Kidney capillary endothelial cell (primary cell): ENCODE measurements at places on chromosomes 2 and 18.

DNA sequence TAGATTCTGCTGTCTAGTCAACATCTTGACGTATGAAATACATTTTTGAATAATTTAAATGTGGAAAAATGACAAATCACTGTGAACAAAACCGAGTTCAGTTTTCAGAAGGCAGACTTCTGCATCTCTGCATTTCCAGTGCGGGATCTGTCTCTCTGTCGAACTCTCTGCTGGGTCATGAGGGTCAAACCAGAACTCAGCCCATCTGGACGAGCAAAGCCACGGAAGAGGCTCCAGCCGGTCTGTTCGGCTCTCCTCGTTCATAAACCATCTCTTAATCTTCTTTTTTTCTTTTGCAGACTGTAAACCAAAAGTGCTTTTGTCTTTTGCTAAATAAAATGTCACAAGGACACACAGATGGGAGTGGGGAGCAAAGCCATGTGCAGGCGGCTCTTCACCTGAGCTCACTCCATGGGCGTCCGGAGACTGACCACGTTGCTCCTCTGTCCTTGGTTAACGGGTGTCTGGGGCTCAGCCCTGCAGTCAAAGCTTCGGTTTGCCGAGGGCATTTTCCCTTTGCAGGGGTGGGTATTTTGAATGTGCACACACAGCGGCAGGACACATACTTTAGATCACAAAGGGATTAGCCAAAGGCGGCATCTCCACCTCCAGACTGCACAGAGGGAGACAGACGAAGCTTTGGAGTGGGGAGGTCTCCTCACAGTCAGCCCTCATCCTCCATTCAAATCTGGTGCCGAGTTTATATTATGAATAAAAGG is 737.9 kb upstream of the SALL3 start:
- no peak for DNase-seq

DNA sequence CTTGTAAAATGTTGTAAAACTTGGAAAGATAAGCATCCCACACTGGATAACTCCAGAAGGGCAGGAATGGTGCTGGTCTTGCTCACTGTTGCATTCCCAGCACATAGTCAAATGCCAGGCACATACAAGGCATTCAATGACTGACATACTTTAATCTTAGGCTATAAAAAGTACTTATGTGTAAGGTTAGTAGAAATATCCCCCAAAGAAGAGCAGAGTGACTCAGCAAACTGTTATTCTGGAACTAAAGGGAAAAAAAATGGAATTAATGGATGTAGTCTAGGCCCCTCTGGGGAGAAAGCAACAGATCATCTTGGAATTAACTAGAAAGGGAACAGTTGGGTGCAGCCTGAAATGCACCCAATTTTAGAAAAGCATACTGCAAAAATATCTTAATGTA is 9.0 kb downstream of the ZBTB14 start:
- no peak for DNase-seq

DNA sequence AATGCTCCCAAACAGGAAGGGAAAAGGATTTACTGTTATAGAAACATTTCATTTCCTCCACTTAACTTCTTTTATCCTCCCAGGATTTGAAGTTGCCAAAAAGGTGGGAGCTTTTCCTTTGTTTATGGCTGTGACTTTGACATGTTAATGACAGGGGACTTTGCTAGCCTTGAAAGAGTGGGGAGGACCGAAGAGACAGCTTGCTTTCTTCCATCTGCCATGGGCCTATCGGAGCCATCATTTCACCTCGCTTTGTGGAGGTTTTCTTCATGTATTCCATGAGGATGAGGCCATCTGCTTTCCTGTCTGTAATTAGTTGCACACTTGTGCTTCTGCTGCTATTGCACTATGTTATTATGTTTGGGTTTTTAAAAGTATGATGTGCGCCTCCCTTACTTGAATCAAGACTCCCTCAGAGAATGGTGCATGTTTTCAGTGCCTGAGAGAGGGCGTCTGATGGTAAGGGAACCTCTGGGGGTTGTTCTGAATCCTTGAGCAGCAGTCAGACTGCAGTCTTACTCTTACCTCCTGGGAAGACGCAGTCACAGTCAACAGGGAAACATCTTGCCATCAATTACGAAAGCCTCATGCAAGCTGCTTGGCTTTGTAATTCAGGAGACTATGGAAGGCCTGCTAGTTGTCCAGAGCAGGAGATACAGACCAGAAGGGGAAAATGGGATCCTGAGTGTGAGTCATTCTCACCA is 173.3 kb upstream of the MGAT5 start:
- DNase-seq, result no peak

DNA sequence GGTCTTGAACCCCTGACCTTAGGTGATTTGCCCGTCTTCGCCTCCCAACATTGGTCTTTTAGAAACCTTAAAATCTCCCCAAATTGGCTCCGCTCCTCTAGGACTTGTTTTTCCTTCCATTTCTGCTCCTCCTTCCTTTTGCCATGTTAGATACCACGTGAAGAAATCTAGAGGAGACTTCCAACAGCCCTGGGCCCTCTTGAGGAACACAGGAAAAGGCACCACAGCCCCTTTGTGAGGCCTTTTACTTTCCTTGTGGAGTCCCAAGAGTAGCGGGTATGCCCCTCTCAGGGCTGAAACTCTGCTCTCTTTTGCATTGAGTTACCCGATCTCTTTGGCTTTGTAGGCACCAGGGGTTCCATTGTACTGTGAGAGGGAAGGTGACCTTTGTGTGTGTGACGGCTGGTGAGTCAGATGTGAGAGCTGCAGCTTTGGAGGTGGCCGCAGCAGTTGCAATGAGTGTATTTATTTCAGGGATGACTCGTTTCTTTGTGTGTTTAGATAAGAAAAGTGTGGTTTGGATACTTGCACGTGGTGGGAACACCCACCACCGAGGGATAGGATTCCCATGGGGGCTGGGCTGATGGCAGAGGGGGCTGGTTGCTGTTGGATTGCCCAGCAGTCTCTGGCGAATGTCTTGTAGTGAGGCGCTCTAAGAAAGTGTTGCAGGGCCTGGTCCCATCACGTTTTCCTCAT is 218.4 kb upstream of the HS6ST1 start:
- peak; percentile 69 for DNase-seq

DNA sequence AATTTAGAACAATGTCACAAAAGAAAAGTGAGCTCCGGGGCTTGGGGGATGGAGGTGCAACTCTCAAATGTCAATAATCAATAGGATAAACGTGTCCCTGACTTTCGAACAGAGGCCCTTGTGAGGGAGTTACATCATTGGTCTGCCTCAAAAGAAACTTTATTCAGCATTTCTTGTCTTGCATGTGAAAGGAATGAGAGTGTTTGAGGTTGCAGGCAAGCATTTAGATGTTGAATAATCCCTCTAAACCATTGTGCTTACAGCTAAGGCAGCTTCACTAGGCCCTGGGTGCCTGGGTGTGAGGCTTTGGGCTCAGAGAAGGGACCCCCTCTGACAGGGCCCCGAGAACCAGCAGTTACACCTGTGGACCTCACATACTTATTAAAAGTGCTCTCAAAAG is 28.6 kb upstream of the FHL2 start:
- DNase-seq, result no peak

DNA sequence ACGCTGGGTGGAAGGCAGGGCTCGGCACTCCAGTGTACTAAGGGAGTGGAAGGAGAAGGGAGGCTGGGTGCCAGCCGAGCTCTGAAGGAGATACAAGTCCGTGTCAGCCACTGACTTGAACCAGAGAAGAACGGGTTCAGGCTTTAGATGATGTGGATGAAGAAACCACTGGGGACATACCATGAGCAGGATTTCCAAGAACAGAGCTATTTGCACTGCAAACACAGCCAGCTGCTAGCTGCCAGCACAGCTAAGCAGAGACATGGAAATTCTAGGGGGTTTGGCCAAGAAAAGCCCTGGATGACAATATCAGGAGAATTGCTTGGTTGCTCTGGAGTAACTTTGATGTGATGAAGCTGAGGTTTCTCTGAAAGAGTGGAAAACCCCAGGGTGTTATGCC is 5.2 kb downstream of the CD207 start:
- DNase-seq, result no peak
